Muscle of arm (tissue), 14 donors: ENCODE measurements at places on chromosomes 4 and X. TPM values are rescaled to one million over a fixed set of nuclear protein-coding genes. Genes with fewer than 3 reads are reported as not detected.

GRCh38 chrX:114015966-114016365, 567.9 kb upstream of the HTR2C start:
- no peak for DNase-seq

DNA sequence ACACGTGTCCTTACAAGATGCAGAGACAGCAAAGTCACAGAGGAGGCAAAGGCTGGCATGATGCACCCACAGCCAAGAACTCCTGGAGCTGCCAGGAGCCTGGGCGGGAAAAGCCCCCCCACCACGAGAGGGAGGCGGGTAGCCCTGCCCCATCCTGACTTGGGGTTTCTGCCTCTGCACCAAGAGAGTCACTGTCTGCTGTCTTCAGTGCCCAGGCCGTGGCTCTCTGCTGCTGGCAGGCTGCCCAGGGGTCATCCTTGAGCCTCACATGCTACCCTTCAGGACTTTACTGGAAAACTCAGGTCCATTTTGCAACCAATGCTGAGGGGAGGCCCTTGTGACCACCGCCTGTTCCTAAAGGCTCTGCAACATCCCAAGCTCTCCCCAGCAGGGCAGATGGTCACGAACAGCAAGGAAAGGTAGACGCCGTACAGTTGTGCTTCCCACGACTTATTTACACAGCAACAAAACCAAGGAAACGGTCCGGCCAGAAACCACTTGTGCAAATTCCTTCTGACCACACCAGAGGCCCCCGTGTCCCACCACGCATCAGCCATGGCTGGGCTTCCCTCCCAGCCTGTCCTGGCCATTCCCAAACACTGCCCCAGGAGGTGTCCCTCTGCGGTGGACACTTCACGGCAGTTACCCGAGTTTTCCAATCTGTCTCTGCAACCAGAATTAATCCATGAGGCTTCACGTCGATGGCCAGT, 56.9 kb downstream of the ACOX3 start:
- peak; percentile 69 for DNase-seq

DNA sequence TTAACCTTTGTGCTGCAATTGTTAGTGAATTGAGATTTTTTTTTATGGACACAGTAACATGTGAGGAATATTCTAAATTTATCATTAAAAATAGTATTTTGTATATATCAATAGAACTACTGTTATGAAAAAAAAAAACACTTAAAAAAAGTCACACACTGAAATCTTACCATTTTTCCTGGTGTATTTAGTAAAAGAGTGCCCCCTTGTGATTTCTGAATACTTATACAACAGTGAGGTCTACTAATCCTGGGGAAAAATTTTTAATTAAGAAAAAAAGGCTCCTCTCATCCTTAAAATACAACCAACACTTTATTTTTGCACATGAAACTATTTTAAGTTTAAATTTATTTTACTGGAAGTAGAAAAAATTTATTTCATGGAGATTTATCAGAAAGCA, 56.4 kb upstream of the SPOCK3 start:
- DNase-seq: no peak

DNA sequence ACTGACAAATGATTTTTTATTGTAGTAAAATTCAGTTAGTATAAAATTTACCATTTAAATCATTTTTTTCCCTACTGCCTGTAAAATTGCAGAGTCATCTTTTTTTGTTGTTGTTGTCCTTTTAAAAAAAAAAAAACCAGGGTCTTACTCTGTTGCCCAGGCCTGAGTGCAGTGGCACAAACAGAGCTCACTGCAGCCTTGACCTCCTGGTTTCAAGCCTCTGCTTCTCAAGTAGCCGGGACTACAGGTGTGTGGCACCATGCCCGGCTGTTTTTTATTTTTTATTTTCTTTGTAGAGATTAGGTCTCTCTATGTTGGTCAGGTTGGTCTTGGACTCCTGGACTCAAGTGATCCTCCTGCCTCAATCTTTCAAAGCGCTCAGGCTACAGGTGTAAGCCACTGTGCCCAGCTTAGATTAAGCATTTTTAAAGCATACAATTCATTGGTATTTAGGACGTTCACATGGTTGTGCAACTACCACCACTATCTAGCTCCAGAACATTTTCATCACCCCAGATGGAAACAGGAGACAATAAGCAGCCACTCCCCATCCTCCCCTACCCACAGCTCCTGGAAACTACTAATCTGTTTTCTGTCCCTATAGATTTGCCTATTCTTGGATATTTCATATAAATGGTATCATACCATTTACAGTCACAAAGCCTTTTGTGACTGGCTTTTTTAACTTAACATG, 59.7 kb upstream of the PGRMC2 start:
- no peak for DNase-seq

Gene CDS1
- polyA plus RNA-seq: 0.28 TPM
